Hematopoietic multipotent progenitor cell treated with erythropoietin and hydrocortisone succinate and interleukin-3 and kit ligand, for 4 days (in vitro differentiated cells): ENCODE measurements at places on chromosomes 7 and 10.

DNA sequence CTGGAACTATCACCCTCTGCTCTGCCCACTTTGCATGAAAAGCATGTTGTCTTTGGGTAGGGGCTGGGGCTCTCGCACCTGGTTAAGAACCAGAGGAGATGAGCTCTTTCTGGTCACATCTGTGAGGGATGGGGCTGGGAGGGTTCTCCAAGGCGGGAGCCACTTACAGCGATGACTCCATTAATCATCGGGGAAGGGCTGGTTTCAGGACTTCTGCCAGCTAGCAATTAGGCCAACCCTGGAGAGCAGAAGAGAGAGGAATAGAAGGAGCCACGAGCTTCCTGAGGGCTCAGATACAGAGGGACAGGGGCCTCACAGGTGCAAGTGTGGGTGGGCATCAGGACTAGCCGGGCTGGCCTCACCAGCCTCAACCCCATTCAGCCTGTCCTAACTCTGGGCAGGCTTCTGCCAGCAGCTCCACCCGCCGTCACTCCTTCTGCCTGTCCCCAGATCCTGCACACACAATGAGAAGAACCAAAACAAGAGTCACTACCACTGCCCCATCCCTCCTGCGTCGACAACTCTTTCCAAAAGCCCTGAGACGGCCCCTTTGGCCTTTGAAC is 8.4 kb downstream of the AQP1 start:
- no peak for DNase-seq

- no peak for DNase-seq
These were observed 142.3 kb upstream of the HPS1 start for GRCh38 chr10:98589007-98589406.

GRCh38 chr10:100081075-100082001 is at the start of gene CPN1:
Gene CPN1, minus strand, starts transcription at chr10:100081869. Its CDS starts 244 bp downstream, at chr10:100081625.
- no peak for DNase-seq

GRCh38 chr7:128163473-128163872 is 77.6 kb upstream of the LEP start:
- DNase-seq = no peak

DNA sequence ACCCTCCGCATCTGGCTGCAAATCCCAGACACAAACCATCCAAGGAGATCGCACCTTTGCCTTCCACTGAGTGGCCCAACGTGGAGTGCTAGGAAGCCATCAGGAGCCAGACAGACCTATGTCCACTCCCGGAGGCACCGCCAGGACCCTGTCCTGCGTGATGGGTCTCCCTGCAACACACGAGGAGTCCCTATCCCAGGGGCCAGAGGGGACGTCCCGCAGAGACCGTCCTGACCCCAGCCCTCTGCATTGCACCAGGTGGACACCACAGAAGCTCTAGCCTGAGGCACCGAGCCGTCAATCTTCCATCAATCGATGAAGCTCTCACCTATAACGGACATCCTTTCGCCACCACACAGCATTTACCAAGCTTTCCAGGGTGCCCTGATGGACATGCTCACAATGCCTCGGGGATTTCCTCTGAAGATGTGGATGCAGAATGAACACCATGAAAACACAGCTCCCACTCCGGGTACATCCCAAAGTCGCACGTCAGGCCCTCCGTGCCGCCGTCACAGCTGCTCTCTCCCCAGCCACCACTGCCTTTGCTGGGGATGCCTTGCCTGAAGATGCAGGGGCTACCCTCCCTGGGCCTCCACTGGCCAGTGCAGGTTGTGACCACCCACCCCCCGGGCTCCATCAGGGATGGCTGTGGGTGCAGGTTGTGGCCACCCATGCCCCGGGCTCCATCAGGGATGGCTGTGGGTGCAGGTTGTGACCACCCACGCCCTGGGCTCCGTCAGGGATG is 54.1 kb downstream of the PTPRN2 start:
- DNase-seq = no peak

GRCh38 chr7:35800718-35801391 is at the start of gene SEPTIN7:
Gene SEPTIN7, plus strand, starts transcription at chr7:35801057. Its CDS starts 153 bp downstream, at chr7:35801210.
- peak; percentile 100 for DNase-seq

DNA sequence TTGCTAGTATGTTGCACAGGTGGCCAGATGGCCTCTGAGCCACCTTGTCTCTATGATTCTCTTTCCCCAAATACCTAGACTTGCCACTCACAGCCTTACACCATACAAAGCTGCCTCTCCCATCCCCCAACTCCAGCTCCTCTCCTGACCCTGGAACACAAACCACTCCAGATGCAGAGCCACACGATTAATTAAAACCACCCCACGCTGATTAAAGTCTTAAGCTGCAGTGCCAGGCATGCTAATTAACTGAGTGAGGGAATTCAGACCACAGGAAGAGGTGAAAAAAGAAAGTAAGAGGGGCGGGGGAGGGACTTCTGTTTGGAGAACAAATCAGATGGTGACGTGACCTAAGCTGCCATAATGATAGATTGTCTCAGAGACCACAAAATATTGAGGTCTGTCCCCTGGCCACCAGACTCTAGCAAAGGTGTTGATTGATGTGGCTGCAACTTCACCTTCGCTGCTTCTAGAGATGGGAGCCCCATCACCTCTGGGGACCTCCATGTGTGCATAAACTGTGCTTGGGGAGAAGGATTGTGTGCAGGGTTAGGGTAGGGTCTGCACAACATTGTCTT is 331.3 kb downstream of the PLXNA4 start:
- no peak for DNase-seq

DNA sequence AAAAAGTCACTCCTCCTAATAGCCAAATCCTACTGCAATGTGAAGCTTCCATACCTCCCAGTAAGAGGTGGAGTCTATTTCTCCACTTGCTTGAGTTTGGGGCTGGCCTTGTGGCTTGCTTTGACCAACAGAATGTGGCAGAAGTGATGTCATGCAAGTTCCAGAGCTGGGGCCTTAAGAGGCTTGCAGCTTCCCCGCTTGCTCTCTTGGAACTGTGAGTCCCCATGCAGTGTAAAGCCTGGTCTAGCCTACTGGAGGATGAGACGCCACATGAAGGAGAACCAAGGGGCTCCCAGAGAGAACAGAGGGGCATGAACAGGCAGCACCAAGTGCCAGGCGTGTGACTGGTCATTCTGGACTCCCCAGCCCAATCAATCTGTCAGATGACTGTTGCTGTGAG is 58.6 kb upstream of the OPALIN start:
- peak; percentile 47 for DNase-seq

DNA sequence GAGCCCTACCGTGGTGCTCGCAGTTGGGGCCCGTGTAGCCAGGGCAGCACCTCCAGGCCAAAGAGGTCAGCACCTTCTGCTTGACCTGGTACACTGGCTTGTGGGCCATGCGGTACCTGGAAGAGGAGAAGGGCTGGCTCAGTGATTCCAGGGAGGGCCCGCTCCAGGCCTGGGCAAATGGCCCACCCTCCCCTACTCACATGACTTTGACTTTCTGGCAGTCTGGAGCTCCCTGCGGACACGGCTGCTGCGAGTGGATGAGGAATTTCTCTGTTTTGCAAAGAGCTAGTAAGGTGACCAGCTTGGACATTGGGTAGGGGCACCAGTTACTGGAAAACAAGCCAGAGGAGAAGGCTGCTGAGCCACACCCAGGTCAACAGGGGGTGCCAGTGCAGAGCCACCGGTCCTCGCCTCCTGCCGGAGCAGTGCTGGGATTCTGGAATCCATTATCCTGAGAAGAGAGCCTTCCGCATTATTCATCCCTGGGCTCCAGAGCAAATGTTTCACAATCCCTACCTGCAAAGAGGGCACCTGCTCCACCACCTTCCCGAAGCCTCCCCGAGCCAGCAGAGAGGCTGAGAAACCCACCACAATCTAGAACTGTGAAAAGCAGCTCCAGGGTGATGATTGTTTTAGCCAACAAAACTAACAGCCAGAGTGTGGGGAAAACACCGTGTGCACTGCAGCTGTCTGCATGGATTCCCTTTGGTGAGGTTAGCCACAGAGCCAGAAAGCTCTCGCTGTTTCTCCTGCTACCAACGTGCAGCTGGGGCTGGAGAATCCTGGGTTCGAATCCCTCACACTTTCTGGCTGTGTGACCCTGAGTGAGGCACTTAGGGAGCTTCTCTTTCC is 11.8 kb downstream of the MMRN2 start:
- DNase-seq = no peak

GRCh38 chr10:88386204-88386788 is 196.8 kb downstream of the RNLS start:
- DNase-seq = peak; percentile 24
